ENCODE measurements at places on chromosomes 11 and 22. TPM values are rescaled to one million over a fixed set of nuclear protein-coding genes. Genes with fewer than 3 reads are reported as not detected.

GRCh38 chr11:95501761-95502266 lies 270.8 kb upstream of the SESN3 start:
- DNase-seq, result no peak

DNA sequence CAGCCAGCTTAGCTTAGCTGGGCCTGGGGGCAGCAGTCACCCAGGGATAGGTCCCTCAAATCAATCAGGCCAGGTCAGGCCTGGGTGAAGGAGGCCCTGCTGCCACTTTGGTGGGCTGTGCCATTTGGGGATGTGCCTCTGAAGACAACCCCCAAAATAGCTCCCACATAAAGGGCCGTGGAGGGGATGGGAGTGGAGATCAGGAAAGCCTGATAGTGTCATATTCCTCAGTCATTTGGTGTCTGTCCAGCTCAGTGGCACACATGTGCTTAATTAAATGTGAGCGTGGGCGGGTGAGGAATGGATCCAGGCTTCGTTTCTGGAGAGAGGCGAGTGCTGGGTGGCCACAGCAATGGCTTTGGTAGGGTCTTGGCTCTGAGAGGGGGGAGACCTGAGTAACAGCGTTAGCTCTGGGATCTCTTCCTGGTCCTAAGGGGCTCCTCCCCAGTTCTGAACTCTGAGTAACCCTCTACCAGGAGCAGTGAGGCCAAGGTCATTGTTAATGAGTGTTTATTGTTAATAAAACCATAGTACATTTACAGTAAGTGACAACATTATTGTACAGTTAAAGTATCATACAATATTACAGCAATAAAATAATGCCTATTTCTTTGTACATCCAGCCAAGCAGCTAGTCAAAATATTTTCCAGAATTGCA lies 45.2 kb downstream of the NAT10 start:
- DNase-seq, result no peak

DNA sequence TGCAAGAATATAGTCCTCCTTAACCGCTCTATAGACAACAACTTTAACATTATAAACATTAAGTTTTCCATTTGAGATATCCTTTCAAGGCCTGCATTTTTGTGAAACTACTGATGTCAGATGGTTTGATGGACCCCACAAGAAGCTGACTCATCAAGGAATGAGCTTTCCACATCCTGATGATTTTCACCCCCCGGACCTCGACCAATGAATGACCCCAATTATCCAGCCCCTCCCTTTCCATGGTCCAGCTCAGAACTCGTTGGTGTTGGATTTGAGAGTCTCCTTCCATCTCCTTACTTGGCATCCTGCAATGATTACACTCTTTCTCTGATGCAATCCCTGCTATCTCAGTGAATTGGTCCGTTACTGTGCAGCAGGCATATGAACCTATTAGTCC lies 31.8 kb upstream of the GUCY1A2 start:
- no peak for DNase-seq

- no peak for DNase-seq
Observed at GRCh38 chr11:11125618-11126017, 227.4 kb downstream of the CSNK2A3 start.

DNA sequence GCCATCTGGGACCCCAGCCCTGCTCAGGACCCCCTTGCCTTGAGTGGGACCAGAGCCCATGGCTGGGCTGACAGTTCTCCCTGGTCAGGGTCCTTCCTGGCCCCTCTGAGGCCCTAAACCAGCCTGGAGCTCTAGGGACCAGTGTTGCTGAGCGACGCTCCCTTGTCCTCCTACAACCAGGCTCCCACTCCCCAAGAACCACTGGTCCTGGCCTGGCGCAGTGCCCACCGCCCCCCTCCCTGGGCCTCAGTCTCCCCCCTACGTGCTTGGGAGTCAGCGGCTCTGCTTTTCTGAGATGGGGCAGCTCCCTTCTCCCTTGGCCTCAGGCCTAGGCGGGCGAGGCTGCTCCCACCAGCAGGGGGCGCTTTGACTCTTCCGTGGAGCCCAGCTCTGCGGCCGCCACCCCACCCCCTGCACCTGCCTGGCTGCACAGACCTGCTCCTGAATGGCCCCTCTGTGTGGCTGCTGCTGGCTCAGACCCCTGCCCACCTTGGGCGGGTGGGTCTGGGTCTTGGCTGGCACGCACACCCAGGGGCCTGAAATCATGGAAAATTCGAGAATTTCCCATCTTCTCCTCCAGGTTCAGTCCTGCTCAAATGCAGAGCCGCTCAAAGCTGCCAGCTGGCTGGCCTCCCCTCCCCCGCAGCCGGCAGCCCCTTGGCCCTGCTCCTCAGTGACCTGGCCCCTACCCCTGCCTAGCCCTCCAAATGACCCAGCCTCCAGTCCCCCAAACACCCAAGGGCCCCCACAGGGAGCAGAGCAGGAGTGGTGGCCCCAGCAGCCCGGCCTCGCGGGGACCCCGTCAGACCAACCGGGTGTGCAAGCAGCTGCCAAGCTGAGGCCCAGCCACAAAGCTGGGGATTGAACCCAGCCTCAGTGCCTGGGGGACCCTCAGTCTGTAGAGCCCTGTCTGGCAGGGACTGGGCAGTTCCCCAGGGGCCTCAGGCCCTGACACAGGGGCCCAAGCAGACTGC lies 9.1 kb downstream of the PRR33 start:
- peak; percentile 79 for DNase-seq

DNA sequence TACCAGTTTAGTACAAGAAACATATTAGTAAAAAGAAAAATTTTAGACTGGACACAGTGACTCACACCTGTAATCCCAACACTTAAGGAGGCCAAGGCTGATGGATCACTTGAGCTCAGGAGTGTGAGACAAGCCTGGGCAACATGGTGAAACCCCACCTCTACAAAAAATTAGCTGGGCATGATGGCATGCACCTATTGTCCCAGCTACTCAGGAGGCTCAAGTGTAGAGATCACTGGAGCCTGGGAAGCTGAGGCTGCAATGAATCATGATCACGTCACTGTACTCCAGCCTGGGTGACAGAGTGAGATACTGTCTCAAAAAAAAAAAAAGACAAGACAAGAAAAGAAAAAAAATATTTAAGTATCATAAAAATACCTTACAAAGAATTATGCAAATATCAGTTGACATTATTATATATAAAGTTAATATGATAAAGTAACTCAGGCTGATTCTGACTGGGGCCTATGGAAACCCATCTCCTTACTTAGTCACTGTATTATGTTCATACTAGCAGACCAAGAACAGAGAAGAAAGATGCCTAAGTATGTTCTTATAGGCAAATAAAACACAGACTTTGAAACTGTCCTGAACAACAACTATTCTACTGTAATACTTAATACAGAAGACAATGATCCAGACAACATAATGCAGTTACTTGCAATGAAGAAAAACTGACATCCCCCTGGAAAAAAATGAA lies 27.3 kb downstream of the FAM168A start:
- DNase-seq, result no peak

STARD10 gene
- 23.5 TPM for total RNA-seq

C11orf91 gene
- not detected for total RNA-seq

OR8H2 gene
- total RNA-seq, result not detected

OR10G8 gene
- total RNA-seq, result not detected

MRGPRX3 gene
- total RNA-seq, result not detected

OR8J1 gene
- total RNA-seq, result not detected

All from CD4-positive, alpha-beta memory T cell (primary cell).